ENCODE measurements at places on chromosomes 7 and 10. TPM values are rescaled to one million over a fixed set of nuclear protein-coding genes. Genes with fewer than 3 reads are reported as not detected.

GRCh38 chr7:84529480-84530205 lies 335.1 kb upstream of the SEMA3A start:
- H3K4me3 ChIP-seq: no peak overlapping the region
- H3K27me3 ChIP-seq: no peaks in the 10 kb centered on the region
- no peak overlapping the region for H3K27ac ChIP-seq
- peak; percentile 72 for DNase-seq

GRCh38 chr7:12258074-12258473 lies 47.0 kb downstream of the TMEM106B start:
- DNase-seq: no peak
- H3K4me1 ChIP-seq: no peaks in the 10 kb centered on the region
- H3K4me3 ChIP-seq: peak overlapping the region; percentile 19
- H3K27me3 ChIP-seq: no peaks in the 10 kb centered on the region
- no peak overlapping the region for H3K27ac ChIP-seq

DNA sequence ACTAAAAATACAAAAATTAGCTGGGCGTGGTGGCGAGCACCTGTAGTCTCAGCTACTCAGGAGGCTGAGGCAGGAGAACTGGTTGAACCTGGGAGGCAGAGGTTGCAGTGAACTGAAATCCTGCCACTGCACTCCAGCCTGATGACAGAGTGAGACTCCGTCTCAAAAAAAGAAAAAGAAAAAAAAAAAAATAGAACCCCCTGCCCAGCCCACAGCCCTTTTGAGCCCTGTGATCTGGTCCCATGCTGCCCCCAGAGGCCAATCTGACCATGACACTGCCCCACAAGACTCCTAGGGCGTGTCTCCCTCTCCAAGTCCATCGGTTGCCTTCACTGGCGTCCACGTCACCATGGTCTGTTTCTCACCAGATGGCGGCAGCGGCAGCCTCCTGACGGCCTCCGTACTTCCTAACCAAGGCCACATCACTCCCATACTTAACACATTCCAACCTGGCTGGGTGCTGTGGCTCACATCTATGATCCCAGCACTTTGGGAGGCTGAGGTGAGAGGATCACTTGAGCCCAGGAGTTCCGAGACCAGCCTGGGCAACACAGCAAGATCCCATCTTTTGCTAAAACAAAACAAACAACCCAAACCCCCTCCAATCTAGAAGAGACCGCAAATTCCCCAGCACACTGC lies 18.0 kb downstream of the STX1A start:
- H3K27ac ChIP-seq: peak overlapping the region; percentile 87
- H3K4me1 ChIP-seq: peaks cover 2% of the 10 kb centered on the region
- H3K27me3 ChIP-seq: no peaks in the 10 kb centered on the region
- peak; percentile 82 for DNase-seq

DNA sequence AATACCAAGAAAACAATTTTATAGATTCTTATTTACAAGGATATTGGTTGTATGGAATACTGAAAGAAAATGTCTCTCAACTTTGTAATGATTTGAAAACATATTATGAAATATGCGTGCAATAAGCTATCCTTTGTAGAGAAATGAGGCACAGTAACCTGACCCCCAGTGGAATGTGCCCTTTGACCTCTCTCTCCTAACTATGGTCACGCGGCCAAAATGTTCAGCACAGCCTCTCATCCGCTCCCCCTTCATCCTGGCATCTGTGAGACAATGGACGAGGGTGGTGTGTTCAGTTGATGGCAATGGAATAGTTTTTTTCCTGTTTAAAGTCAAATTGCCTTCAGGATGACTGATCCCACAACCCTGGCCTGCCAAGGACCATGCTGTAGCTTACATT lies 13.3 kb downstream of the BEND7 start:
- no peak for DNase-seq
- H3K27ac ChIP-seq: no peak overlapping the region
- H3K27me3 ChIP-seq: no peaks in the 10 kb centered on the region
- no peaks in the 10 kb centered on the region for H3K4me1 ChIP-seq
- peaks cover 2% of the 10 kb centered on the region for H3K36me3 ChIP-seq

DNA sequence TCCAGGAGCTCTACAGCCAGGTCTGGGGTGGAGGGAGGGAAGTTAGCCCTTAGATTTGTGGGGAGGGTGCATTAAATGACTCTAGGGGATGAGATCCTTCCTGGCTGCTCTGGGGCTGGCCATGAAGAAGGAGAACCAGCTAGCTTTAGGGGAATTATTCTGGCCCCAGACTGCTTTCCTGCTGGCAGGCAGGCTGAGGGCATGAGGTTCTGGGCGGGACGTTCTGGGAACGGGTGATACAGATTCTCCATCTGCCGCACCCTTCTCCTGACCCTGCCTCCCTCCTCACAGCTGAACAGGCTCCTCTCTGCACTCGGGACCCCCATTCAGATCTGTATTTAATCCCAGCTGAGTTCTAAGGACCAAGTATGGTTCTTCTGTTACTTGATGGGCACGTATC lies 23.9 kb downstream of the GOLGA7B start:
- H3K4me3 ChIP-seq: no peak overlapping the region
- no peak overlapping the region for H3K27ac ChIP-seq
- H3K27me3 ChIP-seq: no peaks in the 10 kb centered on the region

The HACD1 gene
- polyA plus RNA-seq: 6.4 TPM

DNA sequence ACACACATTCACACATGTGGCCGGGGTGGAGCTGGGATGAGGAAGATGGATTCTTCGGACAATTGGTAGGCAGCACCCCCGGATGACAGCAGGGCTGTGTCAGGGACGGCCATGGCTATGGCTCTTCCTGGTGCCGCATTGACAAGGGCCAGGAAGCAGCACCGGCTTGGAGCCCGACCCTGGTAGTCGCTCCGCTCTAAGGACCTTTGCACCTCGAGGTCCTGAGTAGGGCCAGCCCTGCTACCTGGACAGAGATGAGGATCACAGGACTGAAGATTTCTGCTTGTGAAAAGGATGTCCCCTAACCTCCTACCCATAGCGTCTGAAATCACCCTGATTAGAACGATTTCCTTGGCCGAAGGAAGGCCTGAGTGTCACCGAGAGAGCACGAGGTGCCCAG lies 134.1 kb downstream of the ADARB2 start:
- peaks cover 2% of the 10 kb centered on the region for H3K27me3 ChIP-seq
- no peak for DNase-seq
- H3K4me3 ChIP-seq: no peak overlapping the region
- no peaks in the 10 kb centered on the region for H3K36me3 ChIP-seq
- H3K4me1 ChIP-seq: no peaks in the 10 kb centered on the region

The GAD2 gene
- not detected for polyA plus RNA-seq

GRCh38 chr7:92612501-92612900 lies 22.3 kb upstream of the FAM133B start:
- H3K27me3 ChIP-seq: no peaks in the 10 kb centered on the region
- H3K27ac ChIP-seq: no peak overlapping the region
- H3K4me3 ChIP-seq: no peak overlapping the region
- peaks cover 9% of the 10 kb centered on the region for H3K36me3 ChIP-seq
- DNase-seq: no peak

GRCh38 chr10:63478564-63478963 lies 12.8 kb upstream of the JMJD1C start:
- no peak for DNase-seq
- H3K27ac ChIP-seq: no peak overlapping the region
- H3K4me1 ChIP-seq: peaks cover 2% of the 10 kb centered on the region
- no peaks in the 10 kb centered on the region for H3K36me3 ChIP-seq
- no peaks in the 10 kb centered on the region for H3K27me3 ChIP-seq

DNA sequence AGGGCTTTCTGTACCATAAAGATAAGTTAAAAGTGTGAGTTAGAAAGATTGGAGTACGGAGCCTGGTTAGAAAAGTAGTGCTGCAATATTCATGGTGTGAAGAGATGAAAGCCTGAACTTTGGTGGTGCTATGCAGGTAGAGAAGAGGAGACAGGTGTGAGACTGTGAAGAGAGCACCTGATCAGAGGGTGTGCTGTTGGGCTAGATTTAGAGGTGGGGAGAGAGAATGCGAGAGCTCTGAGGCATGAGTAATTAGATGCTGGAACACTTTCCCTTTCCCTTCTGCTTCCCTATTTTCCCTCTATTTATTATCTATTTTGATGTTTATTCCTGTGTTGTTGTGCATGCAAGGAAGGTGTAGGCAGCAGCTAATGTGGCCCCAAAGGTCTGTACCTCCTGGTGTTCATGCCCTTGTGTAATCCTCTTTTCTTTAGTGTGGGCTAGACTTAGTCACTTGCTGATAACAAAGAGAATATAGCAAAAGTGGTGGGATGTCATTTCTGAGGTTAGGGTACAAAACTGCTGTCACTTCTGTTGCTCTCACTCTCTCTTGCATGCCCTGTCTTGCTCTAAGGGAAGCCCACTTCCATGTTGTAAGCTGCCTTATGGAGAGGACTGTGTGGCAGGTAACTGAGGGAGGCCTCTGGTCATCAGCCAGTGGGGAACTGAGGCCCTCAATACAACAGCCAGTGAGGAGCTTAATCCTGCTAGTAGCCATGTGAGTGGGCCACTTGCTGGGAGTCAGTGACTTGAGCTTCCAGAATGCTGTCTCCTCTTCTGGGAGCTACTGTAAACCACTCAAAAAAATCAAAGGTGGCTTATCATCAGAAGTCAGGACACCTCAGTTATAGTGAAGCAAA lies 2.6 kb upstream of the ATXN7L1 start:
- no peak overlapping the region for H3K4me3 ChIP-seq
- DNase-seq: peak; percentile 36
- no peaks in the 10 kb centered on the region for H3K27me3 ChIP-seq
- H3K4me1 ChIP-seq: peaks cover 9% of the 10 kb centered on the region

GRCh38 chr10:23190872-23191763 lies 994 bp upstream of the PTF1A start:
- no peaks in the 10 kb centered on the region for H3K4me1 ChIP-seq
- H3K27me3 ChIP-seq: peaks cover 79% of the 10 kb centered on the region
- no peak for DNase-seq
- H3K27ac ChIP-seq: no peak overlapping the region
- no peak overlapping the region for H3K4me3 ChIP-seq

- no peaks in the 10 kb centered on the region for H3K36me3 ChIP-seq
- no peaks in the 10 kb centered on the region for H3K27me3 ChIP-seq
- no peak overlapping the region for H3K4me3 ChIP-seq
Measured at GRCh38 chr7:7959979-7960670, 8.5 kb upstream of the GLCCI1 start.

- no peak overlapping the region for H3K4me3 ChIP-seq
- DNase-seq: no peak
- H3K36me3 ChIP-seq: no peaks in the 10 kb centered on the region
- no peak overlapping the region for H3K27ac ChIP-seq
- H3K27me3 ChIP-seq: no peaks in the 10 kb centered on the region
Measured at GRCh38 chr10:44807451-44807850, 103.7 kb upstream of the TMEM72 start.

The AGR2 gene
- 128 TPM for polyA plus RNA-seq

The ADGRA1 gene
- polyA plus RNA-seq: not detected

DNA sequence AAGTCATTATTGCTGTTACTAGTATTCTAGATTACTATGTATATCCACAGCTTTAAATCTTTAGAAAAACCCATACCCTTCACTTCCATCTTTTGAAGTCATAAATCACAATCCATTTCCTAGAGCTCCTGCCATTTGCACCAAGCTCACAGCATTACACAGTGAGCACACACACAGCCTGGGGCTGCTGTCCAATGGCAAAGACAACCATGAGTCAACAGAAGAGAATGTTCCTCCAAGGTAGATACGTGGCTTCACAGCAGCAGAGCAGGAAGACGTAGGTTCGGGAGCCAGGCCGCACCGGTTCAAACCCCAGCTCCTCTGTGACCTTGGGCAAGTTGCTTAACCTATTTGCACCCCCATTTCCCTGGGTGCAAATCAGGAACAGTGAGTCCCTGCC lies 234.6 kb downstream of the DIP2C start:
- H3K27ac ChIP-seq: no peak overlapping the region
- no peak overlapping the region for H3K4me3 ChIP-seq
- H3K27me3 ChIP-seq: no peaks in the 10 kb centered on the region
- no peaks in the 10 kb centered on the region for H3K4me1 ChIP-seq
- no peak for DNase-seq

DNA sequence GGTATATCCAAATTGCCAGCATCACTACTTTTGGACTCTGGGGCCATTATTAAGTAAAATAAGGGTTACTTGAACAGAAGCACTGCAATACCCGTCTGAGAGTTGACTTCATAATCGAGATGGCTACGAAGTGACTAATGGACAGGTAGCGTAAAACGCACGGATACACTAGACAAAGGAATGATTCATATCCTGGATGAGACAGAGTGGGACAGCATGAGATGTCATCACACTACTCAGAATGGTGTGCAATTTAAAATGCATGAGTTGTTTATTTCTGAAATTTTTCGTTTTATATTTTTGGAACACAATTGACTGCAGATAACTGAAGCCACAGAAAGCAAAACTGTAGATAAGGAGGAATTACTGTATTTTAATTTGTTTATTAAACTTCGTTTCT lies 421.5 kb upstream of the LRGUK start:
- no peak overlapping the region for H3K27ac ChIP-seq
- H3K27me3 ChIP-seq: no peaks in the 10 kb centered on the region
- H3K36me3 ChIP-seq: no peaks in the 10 kb centered on the region
- DNase-seq: no peak

The AGBL3 gene
- 0.27 TPM for polyA plus RNA-seq

- no peak for DNase-seq
- H3K4me3 ChIP-seq: no peak overlapping the region
- H3K27me3 ChIP-seq: no peaks in the 10 kb centered on the region
- no peaks in the 10 kb centered on the region for H3K36me3 ChIP-seq
Measured at GRCh38 chr7:95470452-95470851, 15.3 kb upstream of the ASB4 start.

Data from small intestine (tissue), 16 donors.